ENCODE measurements at places on chromosomes 12 and 14. TPM values are rescaled to one million over a fixed set of nuclear protein-coding genes. Genes with fewer than 3 reads are reported as not detected.

Gene TPH2
- not detected for polyA plus RNA-seq

Gene PLEKHG3
- polyA plus RNA-seq: 3.0 TPM

Gene INSM2
- not detected for polyA plus RNA-seq

Gene SYT1
- polyA plus RNA-seq: 2.5 TPM

Gene SCN8A
- polyA plus RNA-seq: 2.5 TPM

Measured in adrenal gland (tissue), 19 donors.